ENCODE measurements at places on chromosomes 3 and 15. TPM values are rescaled to one million over a fixed set of nuclear protein-coding genes. Genes with fewer than 3 reads are reported as not detected.

DNA sequence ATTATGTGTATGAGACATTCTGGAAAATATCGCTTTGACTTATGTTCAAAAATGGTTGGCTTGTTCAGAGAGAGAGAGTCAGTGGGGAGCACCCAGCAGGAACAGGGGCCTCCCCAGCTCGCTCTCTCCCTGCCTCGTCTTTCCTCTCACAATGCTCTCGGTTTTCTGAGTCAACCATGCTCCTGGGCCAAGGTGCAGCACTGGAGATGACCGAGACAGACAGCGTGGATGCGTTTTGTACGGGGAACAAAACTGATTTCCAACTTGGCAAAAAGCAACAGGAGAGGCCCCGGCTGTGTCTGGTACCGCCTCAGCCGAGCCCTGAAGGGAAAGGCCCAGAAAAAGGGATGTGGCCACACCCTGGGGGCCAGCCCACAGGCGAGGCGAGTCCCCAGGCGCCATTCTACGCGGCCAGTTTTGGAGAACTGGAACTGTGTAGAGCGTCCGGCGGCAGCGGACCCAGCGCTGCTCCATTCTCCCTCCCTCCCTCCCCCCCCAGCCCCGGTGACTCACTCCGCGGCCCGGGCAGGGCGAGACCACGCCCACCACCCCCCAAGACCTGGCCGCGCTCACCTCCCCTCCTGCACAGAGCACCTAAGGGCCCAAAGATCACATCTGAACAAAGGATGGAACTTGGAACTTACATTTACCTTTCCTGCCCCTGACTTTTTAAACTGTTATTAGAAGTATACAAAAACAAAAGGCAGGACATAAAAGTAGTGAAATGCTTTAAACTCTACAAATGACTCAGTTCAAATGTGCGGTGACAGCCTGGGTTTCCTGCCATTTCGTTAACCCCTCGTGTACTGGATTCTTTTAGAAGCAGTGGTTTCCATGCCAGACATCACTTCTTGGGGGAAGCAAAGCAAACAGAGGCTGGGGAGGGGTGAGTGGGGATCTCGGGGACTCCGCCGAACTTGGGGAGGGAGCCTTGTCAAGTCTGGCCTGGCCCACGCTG is 12.7 kb downstream of the ATP10A start:
- H3K27me3 ChIP-seq, result no peaks in the 10 kb centered on the region
- H3K36me3 ChIP-seq, result no peaks in the 10 kb centered on the region
- peak overlapping the region; percentile 81 for H3K27ac ChIP-seq
- peak; percentile 85 for DNase-seq

DNA sequence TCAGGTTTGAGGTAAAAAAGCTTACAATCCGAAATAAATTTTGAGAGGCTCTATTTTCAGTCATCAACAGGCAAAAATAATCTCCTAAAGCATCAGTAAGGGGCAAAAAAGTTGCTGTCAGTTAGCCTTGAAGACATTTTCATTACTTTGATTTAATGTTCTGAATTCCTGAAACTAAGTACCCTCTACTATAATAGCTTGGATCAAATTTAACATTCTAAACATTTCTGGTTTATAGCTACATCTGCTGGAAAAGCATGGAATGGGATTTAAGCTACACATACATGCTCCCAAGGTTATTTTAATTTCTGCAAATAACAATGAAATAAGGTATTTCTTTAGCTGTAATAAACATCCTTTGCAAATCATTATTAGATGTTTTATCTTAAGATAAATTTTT is 245.4 kb downstream of the ULK4 start:
- no peaks in the 10 kb centered on the region for H3K36me3 ChIP-seq
- H3K27me3 ChIP-seq, result no peaks in the 10 kb centered on the region
- H3K4me3 ChIP-seq, result no peak overlapping the region
- H3K4me1 ChIP-seq, result no peaks in the 10 kb centered on the region
- DNase-seq, result peak; percentile 21

DNA sequence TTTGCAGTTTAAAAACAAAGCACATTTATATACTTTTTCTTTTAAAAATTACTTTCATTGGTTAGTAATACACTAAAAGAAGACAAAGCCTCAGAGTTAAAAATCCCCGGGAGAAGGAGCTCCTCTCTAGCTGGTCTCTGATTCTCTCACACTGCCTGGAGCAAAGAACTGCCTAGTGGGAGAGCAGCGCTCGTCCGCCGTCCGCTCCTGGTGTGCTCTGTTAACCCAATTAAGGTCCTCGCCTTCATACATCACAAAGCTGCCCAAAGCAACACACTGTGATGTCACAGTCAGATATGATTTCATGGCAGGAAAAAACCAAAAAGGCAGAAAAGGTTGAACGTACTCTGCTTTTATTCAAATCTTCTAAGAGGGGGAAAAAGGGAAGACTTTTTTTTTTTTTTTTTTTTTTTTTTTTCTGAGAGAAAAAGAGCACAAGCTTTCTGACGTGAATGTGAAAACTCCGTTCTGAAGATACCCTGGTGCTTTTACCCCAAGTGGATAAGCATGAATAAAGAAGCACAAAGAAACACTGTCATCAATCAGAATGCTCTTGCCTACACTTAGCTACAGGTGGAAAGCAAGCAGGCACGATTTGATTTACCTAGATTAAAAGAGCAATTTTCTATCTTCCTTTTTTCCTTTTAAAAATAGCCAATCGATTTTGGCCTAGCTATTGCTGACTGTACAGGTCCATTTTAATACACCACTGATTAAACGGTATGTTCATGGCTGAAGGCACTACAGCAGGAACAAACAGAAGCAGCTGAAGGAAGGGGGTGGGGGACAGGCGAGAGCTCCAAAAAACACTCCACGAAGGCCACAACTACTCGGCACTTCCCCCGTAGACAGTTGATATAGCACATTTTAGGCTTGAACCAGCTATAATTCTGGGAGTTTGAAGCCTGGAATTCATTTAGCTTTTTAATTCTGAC is 115.2 kb downstream of the TIGIT start:
- H3K4me3 ChIP-seq, result no peak overlapping the region
- H3K4me1 ChIP-seq, result peaks cover 5% of the 10 kb centered on the region
- H3K27me3 ChIP-seq, result no peaks in the 10 kb centered on the region
- no peaks in the 10 kb centered on the region for H3K36me3 ChIP-seq
- no peak for DNase-seq
- H3K27ac ChIP-seq, result peak overlapping the region; percentile 39

- H3K4me3 ChIP-seq, result no peak overlapping the region
- peak; percentile 72 for DNase-seq
- no peaks in the 10 kb centered on the region for H3K36me3 ChIP-seq
- H3K27ac ChIP-seq, result peak overlapping the region; percentile 79
- peaks cover 12% of the 10 kb centered on the region for H3K4me1 ChIP-seq
Measured at GRCh38 chr15:89662893-89663626, 7.8 kb upstream of the KIF7 start.

GRCh38 chr3:180319461-180319860 is 282.5 kb upstream of the TTC14 start:
- no peak overlapping the region for H3K27ac ChIP-seq
- H3K27me3 ChIP-seq, result no peaks in the 10 kb centered on the region
- no peaks in the 10 kb centered on the region for H3K36me3 ChIP-seq
- H3K4me1 ChIP-seq, result no peaks in the 10 kb centered on the region
- no peak overlapping the region for H3K4me3 ChIP-seq

The TRAK1 gene
- 28.8 TPM for total RNA-seq

GRCh38 chr15:41562784-41563198 is 3.8 kb downstream of the TYRO3 start:
- no peaks in the 10 kb centered on the region for H3K27me3 ChIP-seq
- peak; percentile 74 for DNase-seq
- H3K4me3 ChIP-seq, result no peak overlapping the region
- peaks cover 85% of the 10 kb centered on the region for H3K4me1 ChIP-seq
- H3K27ac ChIP-seq, result peak overlapping the region; percentile 92
- no peaks in the 10 kb centered on the region for H3K36me3 ChIP-seq

The TRPM1 gene
- total RNA-seq, result not detected

The ACKR2 gene
- 1.9 TPM for total RNA-seq

DNA sequence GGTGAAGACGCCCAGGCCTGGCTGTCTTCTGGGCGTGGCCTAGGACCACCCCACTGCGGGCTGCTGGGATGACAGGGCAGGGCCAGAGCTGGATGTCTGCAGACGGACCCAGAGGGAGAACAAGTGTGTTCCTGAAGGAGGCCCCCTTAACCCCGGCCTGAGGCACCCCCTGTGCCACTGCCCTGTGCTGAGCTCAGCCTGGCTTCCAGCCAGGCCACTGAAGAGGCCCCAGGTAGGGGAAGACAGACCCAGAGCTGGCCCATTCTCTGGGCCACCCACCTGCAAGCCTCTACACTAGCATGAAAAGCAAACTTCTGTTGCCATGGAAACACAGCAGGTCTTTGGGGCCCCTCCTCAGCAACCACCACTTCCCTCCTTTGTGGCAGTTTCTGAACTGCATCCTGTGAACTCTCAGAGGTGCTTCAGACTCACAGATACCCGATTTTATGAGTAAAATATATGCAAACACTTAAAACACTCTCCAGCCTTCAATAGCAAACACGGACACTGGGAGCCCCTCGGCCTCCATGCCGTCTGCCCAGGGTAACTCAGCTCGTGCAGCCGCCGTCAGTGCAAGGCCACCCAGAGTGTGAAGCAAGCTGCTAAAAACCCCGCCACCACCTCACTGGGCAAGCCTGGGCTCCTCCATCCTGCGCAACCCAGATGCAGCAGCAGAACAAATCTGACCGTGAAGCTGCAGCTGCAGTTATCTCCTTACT is 42.5 kb downstream of the CMTM6 start:
- no peaks in the 10 kb centered on the region for H3K27me3 ChIP-seq
- peak; percentile 28 for DNase-seq
- no peak overlapping the region for H3K27ac ChIP-seq
- H3K36me3 ChIP-seq, result no peaks in the 10 kb centered on the region
- peaks cover 14% of the 10 kb centered on the region for H3K4me1 ChIP-seq
- no peak overlapping the region for H3K4me3 ChIP-seq

GRCh38 chr3:6542795-6543194 is 318.1 kb upstream of the GRM7 start:
- no peaks in the 10 kb centered on the region for H3K27me3 ChIP-seq
- no peak for DNase-seq

DNA sequence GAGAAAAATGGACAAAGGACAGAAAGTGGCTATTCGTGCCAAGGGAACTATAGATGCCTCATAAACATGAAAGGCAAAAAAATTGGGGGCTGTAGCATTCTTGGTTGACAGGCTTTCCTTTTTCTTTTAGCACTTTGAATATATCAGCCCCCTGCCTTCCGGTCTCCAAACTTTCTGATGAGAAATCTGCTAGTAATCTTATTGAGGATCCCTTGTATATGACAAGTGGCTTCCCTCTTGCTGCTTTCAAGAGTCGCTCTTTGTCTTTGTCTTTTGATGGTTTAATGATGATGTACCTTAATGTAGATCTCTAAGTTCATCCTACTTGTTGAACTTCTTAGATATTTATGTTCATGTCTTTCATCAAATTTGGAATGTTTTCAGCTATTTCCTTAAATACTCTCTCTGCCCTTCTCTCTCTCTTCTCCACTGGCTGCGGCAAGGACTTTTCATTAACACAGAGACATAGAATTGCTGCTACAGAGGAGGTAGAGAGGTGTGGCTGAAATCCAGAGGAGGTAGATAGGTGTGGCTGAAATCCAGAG is 59.4 kb upstream of the EPHB3 start:
- no peak for DNase-seq
- no peak overlapping the region for H3K4me3 ChIP-seq
- no peaks in the 10 kb centered on the region for H3K36me3 ChIP-seq
- peaks cover 12% of the 10 kb centered on the region for H3K27me3 ChIP-seq

The ROBO2 gene
- total RNA-seq, result 14.3 TPM

GRCh38 chr3:79598594-79598993 is 169.2 kb downstream of the ROBO1 start:
- H3K36me3 ChIP-seq, result no peaks in the 10 kb centered on the region
- no peak overlapping the region for H3K27ac ChIP-seq
- DNase-seq, result peak; percentile 9
- H3K27me3 ChIP-seq, result no peaks in the 10 kb centered on the region
- no peaks in the 10 kb centered on the region for H3K4me1 ChIP-seq

GRCh38 chr3:49899815-49900214 is 3.9 kb downstream of the MST1R start:
- no peaks in the 10 kb centered on the region for H3K27me3 ChIP-seq
- peaks cover 20% of the 10 kb centered on the region for H3K4me1 ChIP-seq
- peak overlapping the region; percentile 87 for H3K27ac ChIP-seq
- no peak for DNase-seq
- H3K36me3 ChIP-seq, result no peaks in the 10 kb centered on the region

DNA sequence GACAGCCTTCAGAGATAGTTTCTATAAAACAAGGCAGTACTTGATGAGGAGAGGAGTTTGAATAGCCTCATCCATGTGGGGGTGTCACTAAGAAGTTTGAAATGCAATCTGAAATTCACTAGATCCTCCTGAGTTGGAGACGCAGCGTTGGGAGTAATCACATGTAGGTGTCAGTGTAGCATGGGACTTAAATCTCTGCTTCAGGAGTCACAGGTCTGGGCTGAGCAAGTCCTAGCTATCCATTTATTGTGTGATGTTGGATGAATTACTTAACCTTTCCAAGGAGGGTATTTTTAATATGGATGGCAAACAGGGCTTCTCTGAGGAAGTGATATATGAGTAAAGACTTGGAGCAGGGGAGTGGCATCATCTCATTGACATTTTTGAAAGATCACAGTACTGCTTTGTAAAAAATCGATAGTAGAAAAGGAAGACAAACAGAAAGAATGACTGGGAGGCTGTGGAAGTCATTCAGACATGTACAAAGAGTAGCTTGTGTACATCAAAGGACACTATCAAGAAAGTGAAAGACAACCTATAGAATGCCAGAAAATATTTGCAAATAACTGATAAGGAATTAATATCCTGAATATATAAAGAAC is 17.1 kb downstream of the CP start:
- DNase-seq, result no peak
- H3K27me3 ChIP-seq, result no peaks in the 10 kb centered on the region
- no peaks in the 10 kb centered on the region for H3K36me3 ChIP-seq
- no peak overlapping the region for H3K27ac ChIP-seq

GRCh38 chr3:147756476-147756875 is 347.3 kb downstream of the ZIC1 start:
- no peak overlapping the region for H3K4me3 ChIP-seq
- no peaks in the 10 kb centered on the region for H3K36me3 ChIP-seq
- H3K4me1 ChIP-seq, result no peaks in the 10 kb centered on the region
- no peak overlapping the region for H3K27ac ChIP-seq
- H3K27me3 ChIP-seq, result no peaks in the 10 kb centered on the region

The CHSY1 gene
- 26.2 TPM for total RNA-seq

The RBM6 gene
- 59.6 TPM for total RNA-seq

The NRROS gene
- total RNA-seq, result 0.33 TPM

The CA12 gene
- 9.5 TPM for total RNA-seq

GRCh38 chr15:92962914-92963313 is 62.8 kb downstream of the CHD2 start:
- no peak overlapping the region for H3K4me3 ChIP-seq
- no peaks in the 10 kb centered on the region for H3K27me3 ChIP-seq
- peaks cover 7% of the 10 kb centered on the region for H3K36me3 ChIP-seq
- DNase-seq, result no peak
- H3K4me1 ChIP-seq, result no peaks in the 10 kb centered on the region

The CPLX3 gene
- total RNA-seq, result not detected

The EFCAB12 gene
- 0.44 TPM for total RNA-seq

DNA sequence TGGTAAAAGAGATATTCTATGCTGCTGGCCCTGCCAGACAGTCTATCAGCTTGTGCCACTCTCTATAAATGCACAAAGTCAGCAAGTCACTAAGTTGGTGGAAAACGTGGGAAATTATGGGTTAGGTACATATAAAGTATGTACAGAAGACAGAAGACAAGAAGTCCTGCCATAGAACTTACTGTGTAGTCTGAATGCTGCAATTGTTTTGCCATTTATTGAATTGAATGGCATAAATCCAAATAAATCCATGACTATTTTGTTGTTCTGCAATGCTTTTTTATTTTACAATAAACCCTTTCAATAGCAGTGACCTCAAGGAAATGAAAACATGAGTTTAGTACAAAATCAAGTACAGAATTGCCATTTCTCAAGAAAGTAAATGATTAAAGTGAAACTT is 34.1 kb upstream of the TM4SF1 start:
- H3K27ac ChIP-seq, result no peak overlapping the region
- DNase-seq, result no peak
- no peaks in the 10 kb centered on the region for H3K27me3 ChIP-seq
- peaks cover 13% of the 10 kb centered on the region for H3K4me1 ChIP-seq
